ENCODE measurements at places on chromosomes 13 and 19. TPM values are rescaled to one million over a fixed set of nuclear protein-coding genes. Genes with fewer than 3 reads are reported as not detected.

TBXA2R gene
- total RNA-seq, result 8.2 TPM

GGACT gene
- total RNA-seq, result 0.94 TPM

ARHGAP45 gene
- total RNA-seq, result 0.15 TPM

ZNF570 gene
- total RNA-seq, result 4.6 TPM

AP2S1 gene
- 439 TPM for total RNA-seq

CYP4F8 gene
- total RNA-seq, result not detected

KLF1 gene
- not detected for total RNA-seq

PRX gene
- 1.1 TPM for total RNA-seq

GRCh38 chr19:38877781-38878574, at the start of gene RINL:
TSS of gene RINL (minus strand) at chr19:38878275. CDS start at chr19:38876742, 1,533 bp downstream.
- H3K4me1 ChIP-seq, result no peaks in the 10 kb centered on the region
- no peak within 1 kb of the TSS for H3K4me3 ChIP-seq
- no peak for DNase-seq
- H3K27ac ChIP-seq, result no peak within 1 kb of the TSS
- H3K36me3 ChIP-seq, result no peaks in the 10 kb centered on the region

- no peak overlapping the region for H3K27ac ChIP-seq
- peaks cover 6% of the 10 kb centered on the region for H3K27me3 ChIP-seq
- DNase-seq, result no peak
- no peaks in the 10 kb centered on the region for H3K36me3 ChIP-seq
- H3K4me3 ChIP-seq, result no peak overlapping the region
Observed at GRCh38 chr13:50140153-50140552, 124.9 kb downstream of the KCNRG start.

GRCh38 chr13:85590231-85590931, 208.8 kb downstream of the SLITRK6 start:
- H3K4me1 ChIP-seq, result peaks cover 27% of the 10 kb centered on the region
- no peak overlapping the region for H3K27ac ChIP-seq
- DNase-seq, result no peak
- H3K36me3 ChIP-seq, result peaks cover 14% of the 10 kb centered on the region
- peaks cover 3% of the 10 kb centered on the region for H3K27me3 ChIP-seq
- H3K4me3 ChIP-seq, result no peak overlapping the region

GRCh38 chr19:48596679-48597465, 9.7 kb upstream of the SPACA4 start:
- no peak overlapping the region for H3K4me3 ChIP-seq
- no peak for DNase-seq

DNA sequence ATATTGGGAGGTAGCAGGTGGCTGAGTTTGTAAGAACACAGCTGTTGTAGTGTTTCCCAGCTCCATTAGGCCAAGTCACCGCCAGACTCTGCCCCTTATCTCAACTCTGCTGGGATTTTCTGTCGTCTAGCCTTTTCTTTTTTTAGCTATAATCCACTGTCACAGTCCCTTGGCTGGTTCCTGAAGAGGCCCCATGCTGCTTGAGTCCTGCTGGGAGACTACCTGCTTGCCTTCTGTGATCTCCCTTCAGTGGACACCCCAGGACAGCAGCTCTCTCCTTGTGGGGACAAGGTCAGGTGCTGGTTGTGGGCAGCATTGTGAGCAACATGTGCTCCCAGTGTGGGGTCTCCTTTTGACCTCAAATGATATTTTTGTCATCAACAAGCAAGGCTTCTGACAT, 195.0 kb upstream of the ATXN8OS start:
- H3K4me3 ChIP-seq, result no peak overlapping the region
- DNase-seq, result no peak
- no peak overlapping the region for H3K27ac ChIP-seq
- H3K27me3 ChIP-seq, result no peaks in the 10 kb centered on the region
- H3K4me1 ChIP-seq, result no peaks in the 10 kb centered on the region
- no peaks in the 10 kb centered on the region for H3K36me3 ChIP-seq

DNA sequence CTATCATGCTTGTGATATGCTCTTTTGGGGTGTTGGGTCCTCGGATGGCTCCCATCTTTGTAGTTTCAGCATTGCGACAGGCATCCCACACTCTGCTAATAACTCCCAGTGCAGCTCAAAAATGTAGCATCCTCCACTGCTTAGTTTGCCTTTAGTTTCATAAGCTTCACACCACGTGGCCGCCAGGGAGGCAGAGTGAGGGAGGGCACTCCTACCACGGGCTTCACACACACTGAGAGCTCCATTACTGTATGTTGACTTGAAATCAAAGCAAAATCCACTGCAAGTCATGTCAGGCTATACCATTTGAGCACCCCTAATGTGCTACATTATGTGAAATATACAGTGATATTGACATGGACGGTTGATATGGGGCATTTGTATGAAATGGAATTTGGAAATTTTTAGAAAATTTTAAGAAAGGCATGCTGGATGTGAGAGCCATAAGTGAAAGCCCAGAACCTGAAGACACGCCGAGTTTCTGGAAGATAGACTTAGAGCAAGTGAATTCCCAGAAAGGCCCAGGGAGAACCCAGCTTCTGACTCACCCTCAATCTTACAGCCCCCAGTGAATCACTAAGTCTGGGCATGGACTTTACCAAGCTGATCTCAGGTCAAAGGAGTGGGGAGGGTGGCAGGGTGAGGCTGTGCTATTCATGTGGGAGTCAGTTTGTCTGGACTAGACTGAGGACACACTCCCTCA, 94.1 kb downstream of the HSPH1 start:
- H3K4me3 ChIP-seq, result no peak overlapping the region
- H3K27ac ChIP-seq, result peak overlapping the region; percentile 27

DNA sequence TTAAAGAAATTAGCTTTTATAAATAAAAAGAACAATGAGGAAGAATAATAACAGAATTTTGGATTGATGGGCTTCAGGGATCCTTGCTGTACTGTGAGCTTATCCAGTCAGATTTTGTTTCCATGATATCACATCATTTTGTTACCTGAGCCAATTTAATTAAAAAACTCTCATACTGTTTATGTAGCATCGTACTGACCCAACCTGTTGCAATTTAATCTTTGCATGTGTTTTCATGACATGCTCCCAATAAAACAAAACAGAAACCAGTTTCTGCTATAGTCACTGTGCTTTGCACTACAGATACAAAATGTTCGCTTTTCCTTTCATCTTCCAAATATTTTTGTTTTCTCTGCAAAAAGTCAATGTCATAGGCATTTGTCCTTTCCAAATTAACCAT, 109.7 kb upstream of the RNF113B start:
- H3K27ac ChIP-seq, result no peak overlapping the region
- H3K4me1 ChIP-seq, result no peaks in the 10 kb centered on the region
- H3K36me3 ChIP-seq, result peaks cover 12% of the 10 kb centered on the region
- no peaks in the 10 kb centered on the region for H3K27me3 ChIP-seq
- DNase-seq, result no peak
- no peak overlapping the region for H3K4me3 ChIP-seq

DNA sequence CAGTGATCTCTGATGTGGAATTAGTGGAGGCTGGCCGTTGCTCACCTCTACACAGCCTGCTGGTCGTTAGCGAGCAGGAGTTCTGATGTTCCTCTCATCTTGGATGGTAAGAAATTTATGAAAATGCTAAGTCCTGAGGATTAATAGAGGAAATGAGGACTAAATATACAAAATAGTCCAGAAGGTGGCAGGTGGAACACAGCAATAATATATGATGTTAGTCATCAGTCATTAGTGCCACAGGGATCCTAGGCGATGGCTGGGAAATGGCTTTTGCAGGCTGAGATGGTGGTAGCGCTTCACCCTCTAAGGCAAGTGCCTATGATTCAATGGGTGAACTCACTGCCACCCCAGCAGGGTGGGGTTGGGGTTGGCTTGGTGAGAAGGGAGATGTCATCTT, 338.6 kb upstream of the TMTC4 start:
- peaks cover 1% of the 10 kb centered on the region for H3K27me3 ChIP-seq
- H3K4me1 ChIP-seq, result peaks cover 14% of the 10 kb centered on the region
- no peaks in the 10 kb centered on the region for H3K36me3 ChIP-seq
- no peak overlapping the region for H3K4me3 ChIP-seq
- H3K27ac ChIP-seq, result no peak overlapping the region

DNA sequence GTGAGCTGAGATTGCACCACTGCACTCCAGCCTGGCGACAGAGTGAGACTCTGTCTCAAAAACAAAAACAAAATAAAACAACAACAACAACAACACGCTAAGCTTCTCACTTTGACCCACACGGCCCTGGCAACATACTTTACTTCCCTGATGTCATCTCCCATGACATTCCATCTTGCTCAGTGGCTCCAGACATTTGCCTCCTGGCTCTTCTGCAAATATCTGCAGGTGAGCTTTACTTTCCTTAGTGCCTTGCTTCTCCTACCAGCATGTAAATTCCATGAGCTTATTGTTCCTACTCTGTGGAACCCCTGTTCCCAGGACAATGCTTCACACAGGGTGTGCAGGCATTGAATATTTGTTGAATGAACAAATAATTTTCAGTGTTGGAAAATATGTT, 205.6 kb upstream of the TMTC4 start:
- no peak overlapping the region for H3K27ac ChIP-seq
- DNase-seq, result no peak
- no peak overlapping the region for H3K4me3 ChIP-seq
- H3K4me1 ChIP-seq, result peaks cover 31% of the 10 kb centered on the region
- H3K36me3 ChIP-seq, result peaks cover 7% of the 10 kb centered on the region

DNA sequence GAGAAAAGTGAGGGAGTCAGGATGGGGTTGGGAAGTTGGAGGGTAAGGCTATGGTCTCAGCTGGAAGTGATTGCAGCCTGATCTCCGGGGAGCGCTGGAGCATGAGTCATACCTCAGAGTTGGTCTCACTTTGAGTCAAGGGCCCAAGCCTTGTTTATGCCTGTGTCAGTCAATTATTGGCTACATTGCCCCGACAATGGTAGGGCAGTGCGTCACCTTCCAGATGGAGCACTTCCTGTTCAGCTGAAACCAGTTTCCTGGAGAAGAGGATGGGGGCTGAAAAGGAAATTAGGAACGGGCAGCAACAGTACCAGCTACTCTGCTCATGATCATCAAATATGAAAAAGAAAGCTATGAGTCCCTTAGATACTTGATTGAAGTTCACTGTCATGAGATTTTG, 60.4 kb downstream of the ADGRE1 start:
- peak overlapping the region; percentile 1 for H3K4me3 ChIP-seq
- H3K4me1 ChIP-seq, result peaks cover 7% of the 10 kb centered on the region
- no peak overlapping the region for H3K27ac ChIP-seq
- no peaks in the 10 kb centered on the region for H3K36me3 ChIP-seq
- no peaks in the 10 kb centered on the region for H3K27me3 ChIP-seq
- peak; percentile 21 for DNase-seq

- no peaks in the 10 kb centered on the region for H3K36me3 ChIP-seq
- peaks cover 6% of the 10 kb centered on the region for H3K27me3 ChIP-seq
- peak; percentile 21 for DNase-seq
- H3K4me3 ChIP-seq, result peak overlapping the region; percentile 91
- peak overlapping the region; percentile 31 for H3K27ac ChIP-seq
- peaks cover 52% of the 10 kb centered on the region for H3K4me1 ChIP-seq
Observed at GRCh38 chr19:42132851-42133528, 744 bp upstream of the POU2F2 start.
